ENCODE measurements at places on chromosomes 3 and 15. TPM values are rescaled to one million over a fixed set of nuclear protein-coding genes. Genes with fewer than 3 reads are reported as not detected.

DNA sequence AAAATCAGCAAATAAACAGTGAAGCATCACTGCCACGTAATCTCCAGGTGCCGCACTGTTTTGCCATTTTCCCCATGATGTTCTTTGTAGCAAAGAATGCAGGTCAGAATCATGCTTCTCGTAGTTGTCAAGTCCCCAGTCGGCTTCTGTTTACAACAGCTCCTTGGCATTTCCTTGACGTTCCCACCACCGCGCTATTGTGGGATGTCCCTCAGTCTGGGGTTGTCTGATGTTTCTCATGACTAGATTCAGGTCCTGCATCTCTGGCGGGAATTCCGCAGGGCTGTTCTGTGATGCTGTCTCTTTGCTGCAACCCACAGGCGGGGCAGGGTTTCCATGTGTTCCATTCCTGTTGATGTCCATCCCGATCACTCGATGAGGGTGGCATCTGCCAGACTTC lies 117.9 kb upstream of the SMAD3 start:
- DNase-seq: no peak

- DNase-seq: peak; percentile 88
These were observed 3.9 kb downstream of the TMIE start for GRCh38 chr3:46705022-46705530.

DNA sequence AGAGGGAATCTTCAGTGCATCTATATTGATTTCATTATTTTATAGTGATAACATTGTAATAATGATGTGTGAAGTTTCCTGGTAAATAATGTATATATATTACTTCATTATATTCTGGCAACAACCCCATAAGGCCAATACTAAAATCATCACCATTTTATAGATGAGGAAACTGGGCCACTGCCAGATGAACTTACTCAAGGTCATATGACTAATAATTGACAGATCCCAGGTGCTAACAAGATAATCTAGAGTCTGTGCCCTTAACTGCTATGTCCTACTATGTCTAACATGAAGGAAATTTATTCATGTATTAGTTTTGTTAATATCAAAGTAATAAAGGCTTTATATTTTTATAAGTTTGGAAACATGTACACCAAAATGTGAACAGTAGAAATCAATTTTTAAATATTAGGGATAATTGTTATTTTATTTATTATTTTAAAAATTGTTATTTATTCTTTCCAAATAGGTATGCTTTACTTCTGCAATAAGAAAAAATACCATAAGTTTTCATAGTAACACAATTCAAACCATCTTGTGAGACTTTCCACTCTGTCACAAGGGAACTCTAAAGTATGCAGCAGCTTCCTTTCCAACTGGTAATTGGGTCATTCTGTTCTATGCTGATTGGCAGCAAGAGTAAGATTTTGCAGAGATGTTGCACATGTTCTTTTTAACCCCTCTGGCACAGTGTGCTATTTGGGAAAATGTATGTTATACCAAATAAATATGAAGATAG lies 90.8 kb upstream of the CMC1 start:
- DNase-seq: no peak

GRCh38 chr15:69742361-69742760 lies 289.7 kb downstream of the RPLP1 start:
- no peak for DNase-seq

- no peak for DNase-seq
These were observed 17.9 kb upstream of the TMCC1 start for GRCh38 chr3:129911261-129911861.

GRAMD2A gene
- 1.5 TPM for total RNA-seq

DNA sequence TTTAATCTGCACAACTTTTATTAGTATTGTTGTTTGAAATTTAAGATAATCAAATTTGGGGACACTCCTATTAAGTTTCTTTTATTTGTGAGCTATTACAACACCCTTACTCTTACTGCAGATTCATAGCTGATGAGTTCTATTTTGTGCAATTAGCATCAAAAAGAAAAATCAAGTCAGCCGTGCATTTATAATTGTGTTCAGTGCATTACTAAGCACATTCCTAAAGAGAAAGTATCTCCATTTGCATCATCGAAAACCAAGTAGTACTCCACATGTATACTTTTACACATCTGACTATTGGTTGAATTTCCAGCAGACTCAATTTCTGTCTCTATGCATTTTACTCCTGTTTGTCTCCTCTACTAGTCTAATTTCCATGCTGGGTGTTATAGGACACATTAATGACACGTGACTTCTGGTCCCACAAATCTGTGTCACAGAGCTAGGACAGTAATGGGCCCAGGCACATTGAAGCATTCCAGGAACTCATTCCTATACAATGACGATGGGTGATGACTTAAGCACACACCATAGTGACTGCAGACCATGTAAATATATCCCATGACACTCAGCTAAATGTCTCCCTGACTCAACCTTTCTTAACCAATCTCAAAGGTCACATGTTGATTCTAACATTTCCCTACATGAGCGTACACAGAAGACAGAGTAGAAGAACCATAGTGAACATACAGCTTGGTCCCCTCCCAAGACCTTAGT lies 477.5 kb downstream of the LPP start:
- DNase-seq: no peak

- peak; percentile 96 for DNase-seq
These were observed at the start of gene WDR6 for GRCh38 chr3:49007068-49007770. Gene WDR6, plus strand, starts transcription at chr3:49007391. Its CDS starts 41 bp downstream, at chr3:49007432.

SLC12A1 gene
- 1.0 TPM for total RNA-seq

GRCh38 chr3:153752405-153753027 lies 368.7 kb upstream of the ARHGEF26 start:
- no peak for DNase-seq

DNA sequence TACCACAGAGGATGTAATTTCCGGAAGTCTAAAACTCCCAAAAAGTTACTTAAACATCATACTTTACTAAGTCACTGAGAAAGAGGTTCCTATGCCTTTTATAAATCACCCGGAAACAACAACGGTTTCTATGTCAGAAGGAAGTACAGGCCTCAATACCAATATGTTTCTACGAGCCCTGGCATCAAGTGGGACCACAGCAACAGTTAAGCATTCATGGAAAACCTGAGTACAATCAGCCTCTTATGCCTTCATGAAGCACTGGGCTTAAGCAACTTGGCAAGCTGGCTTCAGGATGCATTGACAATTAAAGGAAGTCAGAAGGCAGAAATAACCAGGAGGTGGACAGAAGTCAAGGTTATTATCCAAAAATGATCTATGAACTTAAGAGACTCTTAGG lies 19.1 kb upstream of the B3GNT5 start:
- no peak for DNase-seq

GABRR3 gene
- total RNA-seq: not detected

DNA sequence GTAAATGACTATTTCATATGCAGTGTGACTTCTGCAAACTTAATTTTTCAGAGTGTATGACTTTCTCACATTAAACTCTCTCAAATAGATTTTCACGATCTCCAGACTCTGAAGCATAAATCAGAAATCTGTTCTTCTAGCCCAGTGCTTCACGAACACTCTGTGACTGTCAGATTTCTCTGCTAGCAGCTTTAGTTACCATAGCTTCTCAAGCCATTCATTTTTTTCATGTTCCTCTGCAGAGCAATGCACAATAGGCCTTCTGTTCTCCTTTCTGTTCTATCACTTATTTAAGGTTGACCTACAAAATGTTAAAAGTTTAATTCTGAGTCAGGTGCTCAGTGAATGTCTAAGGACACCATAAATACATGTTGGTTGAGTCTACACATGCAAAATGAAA lies 1102.2 kb downstream of the TUSC7 start:
- no peak for DNase-seq

DNA sequence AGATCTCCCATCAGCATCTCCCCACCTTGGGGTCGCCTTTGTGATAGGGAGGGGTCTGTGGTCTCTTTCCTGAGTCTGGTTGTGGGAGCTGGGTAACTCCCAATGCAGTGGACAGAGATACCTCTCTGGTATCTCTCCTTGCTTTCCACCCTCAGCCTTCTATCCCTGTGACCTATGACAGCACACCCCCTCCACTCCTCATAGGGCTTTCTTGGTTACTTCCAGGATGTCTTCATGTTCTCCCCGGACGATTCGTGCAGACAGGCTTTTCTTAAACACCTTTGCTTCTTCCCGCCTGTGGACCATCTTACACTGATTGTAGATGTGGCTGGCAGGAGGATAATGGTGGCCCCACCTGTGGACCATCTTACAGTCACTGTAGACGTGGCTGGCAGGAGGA lies 14.2 kb upstream of the NRROS start:
- DNase-seq: no peak

LMAN1L gene
- not detected for total RNA-seq

DOCK3 gene
- 4.6 TPM for total RNA-seq

DNA sequence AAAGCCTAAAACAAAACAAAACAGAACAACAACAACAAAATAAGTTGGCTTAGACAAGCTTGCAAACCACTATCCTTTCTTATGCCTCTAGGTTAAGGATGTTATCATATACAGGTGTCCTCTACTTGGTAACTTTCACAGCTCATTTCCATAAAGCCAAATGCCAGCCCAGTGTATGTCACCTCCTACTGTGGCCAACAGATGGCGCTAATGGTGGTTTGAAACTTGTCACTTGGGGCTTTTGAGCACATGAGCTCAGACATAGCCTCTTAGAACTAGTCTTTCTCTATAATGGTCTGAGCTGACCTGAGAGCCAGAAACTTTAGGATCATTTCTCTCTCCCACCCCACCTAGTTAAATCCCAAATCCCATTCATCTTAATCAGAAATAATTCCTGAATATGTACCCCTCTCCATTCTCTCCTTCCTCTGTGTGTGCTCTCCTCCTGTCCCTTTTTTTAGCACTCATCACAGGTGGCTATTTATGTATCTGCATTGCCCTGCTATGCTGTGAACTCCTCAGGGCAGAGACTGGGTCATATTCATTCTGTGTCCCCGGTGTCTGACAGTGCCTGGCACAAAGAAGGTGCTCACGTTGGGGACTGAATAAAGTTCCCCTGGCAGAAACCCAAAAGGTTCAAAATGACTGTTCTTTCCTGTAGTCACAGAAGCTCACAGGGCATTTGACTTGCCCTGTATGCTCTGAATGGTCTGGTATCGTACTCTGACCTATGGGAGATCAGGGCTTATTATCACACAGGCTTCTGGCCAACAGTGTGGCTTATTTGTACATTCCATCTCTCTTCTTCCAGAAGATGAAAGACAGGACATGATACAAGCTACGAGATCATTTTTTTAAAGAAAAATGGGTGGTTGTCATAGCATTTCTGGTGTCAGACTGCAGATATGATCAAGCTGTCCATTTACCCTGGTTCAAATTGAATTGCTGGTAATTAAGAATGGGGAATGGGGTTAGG lies 319.3 kb upstream of the AZI2 start:
- peak; percentile 49 for DNase-seq

DNA sequence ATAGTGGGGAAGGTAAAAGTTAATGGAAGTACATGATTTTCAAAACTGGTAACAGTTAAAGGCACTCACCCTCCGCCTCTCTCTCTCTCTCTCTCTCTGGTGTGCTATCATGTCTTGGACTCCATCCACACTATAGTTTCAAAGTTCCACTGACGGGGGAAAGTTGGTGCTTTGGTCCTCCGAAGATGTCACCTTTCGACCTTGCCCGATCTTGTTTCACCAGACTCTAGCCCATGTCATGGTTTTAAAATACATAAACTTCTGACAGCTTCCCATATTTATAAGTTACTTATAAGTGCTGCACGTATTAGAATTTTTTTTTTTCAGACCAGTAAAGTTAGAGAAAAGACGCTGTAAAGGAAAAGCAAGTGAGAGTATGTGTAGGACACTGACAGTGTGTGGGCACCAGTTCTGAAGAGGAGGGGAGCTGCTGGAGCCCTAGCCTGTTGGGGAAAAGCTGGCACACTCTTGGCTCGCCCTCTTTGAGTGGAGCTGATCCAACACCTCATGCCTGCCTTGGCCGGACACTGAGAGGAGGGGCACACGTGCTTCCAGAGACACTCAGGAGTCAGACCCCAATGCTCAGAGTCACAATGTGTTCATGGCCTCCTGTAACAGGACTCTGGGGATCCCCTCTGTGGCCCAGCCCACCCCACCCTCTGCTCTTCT lies 200.5 kb upstream of the TPM1 start:
- DNase-seq: no peak

DNA sequence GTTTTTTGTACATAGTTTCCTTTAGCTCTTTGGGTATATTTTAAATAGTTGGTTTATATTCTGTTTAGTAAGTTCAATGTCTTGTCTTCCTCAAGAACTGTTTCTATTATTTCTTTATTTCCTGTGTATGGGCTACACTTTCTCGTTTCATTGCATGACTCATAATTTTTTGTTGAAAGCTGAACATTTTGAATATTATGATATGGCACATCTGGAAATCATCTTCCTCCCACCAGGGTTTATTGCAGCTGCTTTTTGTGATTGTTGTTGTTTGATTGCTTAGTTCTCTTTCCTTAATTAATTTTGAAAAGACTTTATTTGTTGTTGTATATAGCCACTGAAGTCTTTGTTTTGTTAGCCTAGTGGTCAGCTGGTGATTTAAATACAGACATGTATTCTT lies 43.8 kb downstream of the LSM3 start:
- no peak for DNase-seq
